ENCODE measurements at places on chromosomes 13 and 19.

DNA sequence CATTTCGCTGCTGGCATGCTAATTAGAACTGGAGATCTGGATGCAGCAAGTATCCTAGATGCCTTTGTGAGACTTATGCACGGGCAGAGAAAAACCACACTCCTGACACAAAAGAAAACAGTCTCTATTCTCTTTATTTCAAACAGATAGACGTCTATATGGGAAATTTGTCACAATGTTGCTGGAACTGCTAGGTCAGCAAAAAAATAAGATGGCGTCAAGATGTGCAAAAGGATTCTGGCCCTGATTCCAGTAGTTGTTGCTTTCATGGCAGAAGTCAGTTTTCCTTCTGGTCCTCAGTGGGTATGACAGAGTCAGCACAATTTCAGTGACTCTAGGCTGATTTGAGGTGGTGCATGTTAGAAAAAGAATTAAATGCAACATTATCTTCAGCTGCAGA, 1068.0 kb downstream of the SLITRK5 start:
- no peak for DNase-seq

DNA sequence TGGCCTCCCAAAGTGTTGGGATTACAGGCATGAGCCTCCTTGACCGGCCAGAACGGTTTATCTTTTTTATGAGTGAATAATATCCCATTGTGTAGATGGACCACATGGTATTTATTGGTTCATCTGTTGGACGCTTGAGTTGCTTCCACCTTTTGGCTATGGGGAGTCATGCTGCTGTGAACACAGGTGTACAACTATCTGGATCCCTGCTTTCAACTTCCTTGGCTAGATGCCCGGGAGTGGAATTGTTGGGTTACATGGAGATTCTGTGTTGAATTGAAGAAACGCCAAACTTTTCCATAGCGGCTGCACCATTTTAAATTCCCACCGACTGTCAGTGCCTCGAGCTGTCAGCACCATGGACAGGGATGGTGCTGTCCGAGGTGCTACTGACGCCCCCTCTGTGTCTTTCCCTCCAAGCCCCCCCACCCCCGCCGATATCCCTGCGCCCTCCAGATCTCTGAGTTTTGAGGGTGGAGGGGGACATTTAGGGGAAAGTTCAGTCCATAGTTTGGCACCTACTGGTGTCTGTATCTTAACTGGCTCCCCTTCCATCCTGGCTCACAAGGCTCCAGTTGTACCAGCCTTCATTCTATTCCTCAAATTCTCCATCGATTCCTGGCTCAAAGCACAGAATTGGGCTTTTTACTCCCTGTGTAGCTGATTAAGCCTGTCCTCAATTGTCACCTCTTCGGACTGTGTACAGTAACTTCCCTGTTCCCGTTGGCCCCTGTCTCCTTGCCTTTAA, 27.3 kb downstream of the PNPLA6 start:
- peak; percentile 82 for DNase-seq

DNA sequence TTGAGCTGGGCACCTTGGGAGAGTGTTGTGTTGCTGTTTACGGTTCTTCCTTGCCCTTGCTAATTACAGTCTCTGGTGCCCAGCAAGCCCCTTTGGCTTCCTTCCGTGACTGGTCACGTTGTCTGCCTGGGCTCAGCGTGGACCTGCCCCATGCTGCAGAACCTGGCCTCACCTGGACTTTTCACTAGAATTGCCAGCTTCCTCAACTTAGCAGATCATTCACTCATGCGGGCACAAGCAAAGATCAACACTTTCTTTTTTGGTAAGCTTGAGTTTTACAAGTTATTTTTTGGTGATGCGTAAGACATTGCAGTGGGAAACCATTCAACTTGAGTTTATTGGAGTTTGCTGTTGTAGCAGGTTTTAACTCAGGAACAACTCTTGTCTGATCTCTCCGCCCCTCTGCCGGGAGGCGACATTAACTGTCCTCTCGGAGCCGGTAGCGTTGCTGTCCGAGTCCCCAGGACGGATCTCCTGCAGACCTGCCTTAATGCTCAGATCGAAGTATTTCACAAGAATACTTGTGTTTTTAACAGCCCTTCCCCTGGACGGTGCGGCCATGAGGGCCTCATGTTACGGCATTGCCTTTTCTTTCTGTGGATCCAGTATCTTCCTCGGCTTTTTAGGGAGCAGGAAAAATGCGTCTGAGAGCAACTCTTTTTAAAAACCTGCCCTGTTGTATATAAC, 15.7 kb upstream of the TEX29 start:
- DNase-seq, result no peak

DNA sequence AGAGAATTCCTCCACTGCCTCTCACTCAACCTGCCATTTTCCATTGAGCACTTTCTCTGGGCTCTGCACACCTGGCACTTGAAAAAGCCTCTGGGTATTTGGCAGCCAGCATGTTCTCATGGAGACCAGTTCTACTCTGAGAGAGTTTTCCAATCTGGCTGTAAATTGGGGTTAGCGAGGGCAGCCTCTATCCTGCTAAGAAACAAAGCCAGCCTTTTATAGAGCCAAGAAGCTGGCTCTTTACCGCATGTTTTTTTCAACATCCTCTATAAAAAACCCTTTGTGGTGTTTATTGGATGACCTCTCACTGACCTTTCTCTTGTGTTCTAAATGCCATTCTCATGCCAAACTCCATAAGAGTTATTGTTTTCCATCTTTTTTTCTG, 52.6 kb upstream of the RCBTB2 start:
- no peak for DNase-seq

- no peak for DNase-seq
Observed at GRCh38 chr13:113013878-113014751, 45.1 kb downstream of the MCF2L start.

- DNase-seq, result no peak
Observed at GRCh38 chr13:51347099-51347498, 7.6 kb downstream of the SERPINE3 start.

DNA sequence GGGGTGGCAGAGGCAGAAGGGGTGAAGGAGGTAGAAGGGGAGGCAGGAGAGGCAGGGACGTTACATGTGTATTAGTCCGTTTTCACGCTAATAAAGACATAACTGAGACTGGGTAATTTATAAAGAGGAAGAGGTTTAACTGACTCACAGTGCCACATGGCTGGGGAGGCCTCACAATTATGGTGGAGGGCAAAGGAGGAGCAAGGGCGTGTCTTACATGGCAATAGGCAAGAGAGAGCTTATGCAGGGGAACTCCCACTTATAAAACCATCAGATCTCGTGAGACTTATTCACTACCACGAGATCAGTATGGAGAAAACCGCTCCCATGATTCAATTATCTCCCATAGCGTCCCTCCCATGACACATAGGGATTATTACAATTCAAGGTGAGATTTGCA, 19.0 kb upstream of the ACOD1 start:
- no peak for DNase-seq

DNA sequence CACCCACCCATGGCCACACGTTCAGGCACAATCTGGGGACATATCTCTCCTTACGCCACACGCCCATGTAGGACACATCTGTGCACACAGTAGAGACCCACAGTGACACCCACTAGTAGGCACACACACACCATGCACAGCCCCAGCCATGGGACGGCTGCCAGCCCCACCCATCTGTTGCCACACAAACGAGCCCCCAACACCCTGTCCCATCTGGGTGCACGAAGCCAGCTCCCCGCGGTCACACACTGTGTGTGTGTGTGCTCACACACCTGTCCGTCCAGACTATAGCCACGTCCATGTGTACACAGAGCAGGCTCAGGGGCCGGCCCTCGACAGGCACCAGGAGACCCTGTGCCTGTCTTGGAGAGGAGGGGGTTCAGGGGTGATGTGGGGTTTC, 10.6 kb downstream of the ERFL start:
- no peak for DNase-seq

DNA sequence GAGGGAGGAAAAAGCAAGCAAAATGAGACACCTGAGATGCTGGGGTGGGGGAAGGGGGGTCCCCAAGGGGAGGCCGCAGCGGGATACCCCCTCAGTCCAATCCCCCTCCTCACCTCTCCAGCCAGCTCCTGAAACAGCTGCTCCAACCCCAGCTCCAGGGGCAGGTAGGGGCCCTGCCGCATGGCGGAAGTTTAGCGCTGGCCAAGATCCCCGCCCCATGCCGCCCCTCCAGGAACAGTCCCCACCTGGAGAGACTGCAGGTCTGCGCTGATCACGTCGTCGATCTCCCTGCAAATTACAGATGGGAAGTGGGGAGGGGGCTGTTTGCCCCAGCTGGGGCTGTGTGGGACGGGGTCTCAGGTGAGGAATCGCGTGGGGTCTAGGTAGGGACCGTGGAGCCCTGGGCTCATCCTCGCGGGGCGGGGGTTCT, 9.0 kb downstream of the CAPN12 start:
- DNase-seq, result peak; percentile 92

DNA sequence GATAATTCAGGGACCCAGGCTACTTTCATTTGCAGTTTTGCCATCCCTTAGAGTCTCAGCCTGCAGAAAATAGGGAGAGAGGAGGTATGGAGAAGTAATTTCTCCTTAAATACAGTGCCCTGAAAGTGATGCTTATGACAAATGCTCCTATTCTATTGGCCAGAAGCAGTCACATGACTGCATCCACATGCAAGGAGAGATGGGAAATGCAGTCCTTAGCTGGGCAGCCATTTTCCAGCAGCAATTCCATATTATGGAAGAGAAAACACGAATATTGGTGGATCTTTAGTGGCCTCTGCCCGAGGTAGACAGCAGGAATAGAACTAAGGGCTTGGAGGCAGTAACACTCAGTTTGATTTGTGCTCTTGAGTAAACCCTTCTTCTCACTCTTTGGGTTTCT, 39.4 kb downstream of the VAV1 start:
- DNase-seq, result peak; percentile 46

GRCh38 chr13:38421590-38422560, 72.2 kb downstream of the UFM1 start:
- DNase-seq, result no peak

DNA sequence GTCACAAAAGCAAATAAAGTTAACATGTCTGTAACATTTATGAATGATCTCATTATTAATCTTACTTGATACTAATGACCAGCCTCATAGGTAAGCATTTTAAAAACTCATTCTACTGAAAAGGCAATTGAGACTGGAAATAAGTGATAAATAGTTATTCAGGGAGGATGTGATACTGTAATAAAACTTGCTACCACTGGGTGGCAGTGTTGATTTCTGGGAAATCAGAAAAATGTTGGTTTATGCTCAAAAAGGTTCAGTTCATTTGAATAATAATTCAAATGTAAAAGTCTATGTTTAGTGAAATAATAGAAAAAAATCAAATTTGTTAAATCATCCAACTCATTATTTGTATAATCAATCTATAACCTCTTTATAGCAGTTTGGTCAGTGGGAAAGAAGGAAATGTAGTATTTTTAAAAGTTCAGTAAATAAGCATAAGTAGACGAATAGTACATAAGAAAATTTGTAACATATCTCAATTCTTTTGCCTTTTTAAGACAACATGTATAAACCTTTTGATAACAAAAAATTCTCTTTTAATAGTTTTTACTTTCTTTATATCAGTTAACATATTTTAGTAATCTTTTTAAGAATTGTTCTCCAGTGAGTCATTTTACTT, 9.6 kb downstream of the ABHD13 start:
- DNase-seq, result no peak

- peak; percentile 98 for DNase-seq
Observed at GRCh38 chr19:19224852-19225494, 13.2 kb downstream of the NCAN start.

DNA sequence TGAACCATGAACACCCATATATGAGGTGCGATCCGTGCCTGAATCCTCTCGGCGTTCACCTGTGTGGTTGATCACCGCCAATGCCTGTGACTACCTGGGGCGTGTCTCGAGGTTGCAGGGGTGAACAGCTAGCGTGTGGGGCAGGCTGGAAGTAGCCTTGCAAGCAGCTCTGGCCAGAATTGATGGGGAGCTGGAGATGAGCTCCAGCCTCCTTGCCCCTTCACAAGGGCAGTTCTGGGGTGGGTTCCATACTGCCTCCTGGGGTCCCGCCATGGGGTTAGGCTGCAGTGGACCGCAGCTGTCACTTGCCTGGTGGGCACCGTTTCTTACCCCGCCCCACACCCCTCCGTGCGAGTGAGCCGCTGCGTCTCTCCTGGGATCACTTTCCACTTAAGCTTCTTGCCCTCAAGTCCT, 154.5 kb upstream of the SOX1 start:
- DNase-seq, result peak; percentile 35

DNA sequence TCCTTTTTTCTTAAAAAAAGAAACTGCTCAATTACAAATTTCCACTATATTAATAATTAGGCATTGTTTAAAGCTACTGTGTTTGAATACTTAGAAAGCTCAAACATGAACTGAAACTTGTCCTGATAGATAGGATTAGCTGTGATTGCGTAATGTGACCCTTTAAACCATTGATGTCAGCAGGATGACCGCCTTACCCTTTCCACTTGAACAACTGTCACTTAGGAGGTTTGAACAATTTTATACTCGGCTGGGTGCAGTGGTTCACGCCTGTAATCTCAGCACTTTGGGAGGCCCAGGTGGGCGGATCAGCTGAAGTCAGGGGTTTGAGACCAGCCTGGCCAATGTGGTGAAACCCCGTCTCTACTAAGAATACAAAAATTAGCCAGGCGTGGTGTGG, 2.9 kb downstream of the LAMP1 start:
- DNase-seq, result no peak

GRCh38 chr13:99374994-99375737, 68.0 kb upstream of the GPR183 start:
- no peak for DNase-seq

DNA sequence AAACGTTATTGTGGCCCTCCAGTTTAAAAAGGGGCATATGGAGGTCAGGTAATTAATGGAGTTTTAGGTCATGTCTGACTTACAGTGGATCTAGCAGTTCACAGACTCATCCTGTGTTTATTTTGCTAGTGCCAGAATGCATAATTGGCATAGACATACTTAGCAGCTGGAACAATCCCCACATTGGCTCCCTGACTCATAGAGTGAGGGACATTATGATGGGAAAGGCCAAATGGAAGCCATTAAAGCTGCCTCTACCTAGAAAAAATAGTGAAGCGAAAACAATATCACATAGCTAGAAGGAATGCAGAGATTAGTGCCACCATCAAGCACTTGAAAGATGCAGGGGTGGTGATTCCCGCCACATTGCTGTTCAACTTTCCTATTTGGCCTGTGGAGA, 610.7 kb downstream of the SLITRK5 start:
- DNase-seq, result no peak

DNA sequence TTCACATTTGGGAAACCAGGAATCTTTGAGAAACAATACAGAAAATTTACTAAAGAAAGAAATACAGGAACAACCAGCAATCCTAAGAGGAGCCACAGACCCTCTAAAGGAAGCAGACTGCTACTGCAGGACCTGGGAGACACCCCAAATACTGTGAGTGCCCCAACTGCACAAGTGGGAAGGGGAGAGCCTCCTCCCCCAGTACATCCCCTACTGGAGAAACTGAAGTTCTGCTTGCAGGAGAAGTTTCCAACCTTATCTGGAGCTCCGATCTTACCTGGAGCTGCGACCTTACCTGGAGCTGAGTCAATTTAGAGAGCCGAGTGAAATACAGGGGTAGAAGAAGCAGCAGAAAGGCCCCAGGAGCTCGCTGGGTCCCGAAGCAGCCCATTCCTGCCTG, 236.4 kb upstream of the SPRY2 start:
- DNase-seq, result no peak

DNA sequence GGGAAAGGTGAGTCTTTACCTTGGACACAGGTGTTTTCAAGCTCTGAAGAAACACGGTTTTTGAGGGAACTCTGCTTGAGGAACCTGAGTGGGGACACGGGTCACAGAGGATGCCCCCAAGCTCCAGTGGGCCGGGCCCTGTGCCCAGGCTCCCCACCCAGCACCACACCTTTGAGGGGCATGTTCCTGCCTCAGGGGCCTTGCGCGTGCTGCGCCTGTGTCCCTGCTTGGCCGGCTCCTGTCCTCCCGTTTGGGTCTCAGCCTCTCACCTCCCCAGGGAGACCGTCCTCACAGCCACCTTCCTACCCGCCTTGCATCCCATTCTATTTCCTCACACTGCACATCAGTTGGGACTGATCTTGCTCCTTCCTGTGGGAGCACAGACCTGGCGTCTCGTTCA, 21.1 kb downstream of the PIP5K1C start:
- DNase-seq, result no peak

Data from H7 (cell line).